Activated CD8-positive, alpha-beta memory T cell treated with anti-CD3 and anti-CD28 coated beads for 4 hours (primary cell): ENCODE measurements at places on chromosomes 2 and 18.

- DNase-seq, result no peak
Measured at GRCh38 chr2:48346124-48346536, 183.8 kb upstream of the STON1 start.

GRCh38 chr18:24136967-24137373, 1.9 kb upstream of the CABYR start:
- DNase-seq, result no peak

- no peak for DNase-seq
Measured at GRCh38 chr2:100581277-100581612, 18.5 kb downstream of the PDCL3 start.

DNA sequence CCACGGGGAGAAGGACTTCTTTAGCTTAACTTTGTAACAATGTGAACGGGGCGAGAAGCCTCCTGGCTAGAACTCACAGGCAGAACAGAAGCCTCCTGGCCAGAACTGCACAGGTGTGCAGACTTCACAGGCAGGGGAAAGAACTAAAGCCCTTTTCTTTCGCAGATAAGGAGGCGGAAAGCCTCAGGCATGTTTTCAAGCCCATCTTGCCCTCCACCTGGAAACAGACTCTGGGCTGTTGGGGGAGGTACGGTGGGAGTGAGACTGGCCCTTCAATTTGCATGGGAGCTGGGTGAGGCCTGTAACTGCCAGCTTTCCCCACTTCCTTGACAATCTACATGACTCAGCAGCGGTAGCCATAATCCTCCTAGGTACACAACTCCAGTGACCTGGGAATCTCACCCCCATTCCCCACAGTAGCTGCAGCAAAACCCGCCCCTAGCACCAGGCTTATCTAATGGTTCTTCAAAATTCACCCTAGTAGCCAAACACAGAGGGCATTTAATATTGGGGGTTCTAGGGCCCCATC, 22.9 kb upstream of the ABCA12 start:
- DNase-seq, result no peak

GRCh38 chr2:229446350-229446749, 175.3 kb upstream of the PID1 start:
- DNase-seq, result no peak

DNA sequence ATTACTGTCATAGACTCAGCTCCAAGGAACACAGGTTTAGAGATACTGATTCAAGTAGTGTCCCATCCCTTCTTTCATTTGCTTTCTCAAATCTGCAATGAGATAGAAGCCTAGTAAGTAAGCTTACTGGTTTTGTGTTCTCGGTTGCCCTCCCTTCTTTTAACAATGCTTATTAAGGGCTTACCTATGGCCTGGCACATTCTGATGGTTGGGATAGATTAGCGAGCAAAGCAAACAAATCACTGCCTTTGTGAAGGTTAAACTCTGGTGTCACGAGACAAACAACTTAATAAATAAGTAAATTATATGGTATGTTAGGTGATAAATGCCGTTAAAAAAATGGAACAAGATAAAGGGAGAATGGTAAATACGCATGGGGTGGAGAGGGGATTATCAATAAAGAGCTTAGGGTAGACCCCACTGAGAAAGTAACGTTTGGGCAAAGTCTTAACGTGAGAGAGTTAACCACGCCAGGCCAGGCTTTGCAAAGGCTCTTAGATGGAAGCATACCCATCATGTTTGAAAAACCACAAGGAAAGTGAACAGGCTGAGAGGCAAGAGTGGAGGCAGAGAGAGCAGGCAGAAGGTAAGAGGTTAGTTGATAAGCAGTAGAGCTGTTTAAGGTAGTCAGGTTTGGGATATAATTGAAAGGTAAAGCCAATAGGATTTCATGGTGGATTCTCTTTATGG, 31.0 kb downstream of the EIF2AK3 start:
- DNase-seq, result no peak

- DNase-seq, result no peak
Measured at GRCh38 chr2:140683658-140684057, 1447.2 kb downstream of the LRP1B start.

- no peak for DNase-seq
Measured at GRCh38 chr2:117774716-117775115, 39.8 kb upstream of the DDX18 start.

DNA sequence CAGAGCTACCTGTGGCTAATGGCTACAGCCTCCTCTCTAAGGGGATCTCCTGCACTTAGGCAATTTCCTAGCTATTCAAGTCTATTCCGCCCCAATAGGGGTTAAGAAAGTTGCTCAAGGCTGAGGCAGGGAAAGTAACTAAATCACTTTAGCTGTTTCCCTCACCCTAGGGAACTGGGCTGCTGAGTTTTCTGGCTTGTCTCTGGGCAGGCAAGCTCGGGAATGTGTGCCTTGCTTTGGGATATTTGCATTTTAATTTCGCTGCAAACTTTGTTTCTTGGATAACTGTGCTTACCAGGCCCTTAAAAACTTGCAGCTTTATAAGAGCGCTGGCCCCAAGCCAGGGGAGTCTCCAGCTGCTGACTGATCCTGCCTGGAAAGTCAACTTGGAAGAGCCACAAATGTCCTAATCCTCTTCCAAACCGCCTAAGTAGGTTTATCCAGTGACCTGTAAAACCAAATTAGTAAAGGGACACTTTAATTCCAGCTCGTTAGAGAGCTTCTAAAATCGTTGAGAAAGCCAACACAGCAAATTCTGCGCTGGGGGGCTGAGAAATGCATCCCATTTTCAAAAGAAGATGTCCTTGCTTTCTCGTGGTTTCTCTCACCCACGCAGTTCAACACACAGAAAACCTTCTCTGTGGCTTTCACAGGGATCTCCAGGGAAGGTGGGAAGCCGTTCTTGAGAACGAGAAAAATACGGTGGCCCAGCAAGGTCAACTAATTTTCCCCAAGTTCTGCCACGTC, 59.5 kb upstream of the SP3 start:
- no peak for DNase-seq

GRCh38 chr2:138877421-138877820, 97.2 kb upstream of the NXPH2 start:
- DNase-seq, result no peak

- no peak for DNase-seq
Measured at GRCh38 chr2:6641956-6642355, 223.8 kb downstream of the CMPK2 start.

GRCh38 chr2:7792031-7792651, 874.9 kb downstream of the RNF144A start:
- DNase-seq, result no peak

- no peak for DNase-seq
Measured at GRCh38 chr2:16066261-16067036, 126.1 kb downstream of the MYCN start.
